Right renal pelvis (tissue), 4 donors: ENCODE measurements at places on chromosomes 16 and 17.
A peak's percentile ranks its signal among the peaks of the same experiment; 100 is the strongest.

- DNase-seq: no peak
These were observed 15.9 kb upstream of the ADGRG1 start for GRCh38 chr16:57612494-57612893.

- no peak for DNase-seq
These were observed 9.0 kb upstream of the PPP1R27 start for GRCh38 chr17:81843713-81844326.

DNA sequence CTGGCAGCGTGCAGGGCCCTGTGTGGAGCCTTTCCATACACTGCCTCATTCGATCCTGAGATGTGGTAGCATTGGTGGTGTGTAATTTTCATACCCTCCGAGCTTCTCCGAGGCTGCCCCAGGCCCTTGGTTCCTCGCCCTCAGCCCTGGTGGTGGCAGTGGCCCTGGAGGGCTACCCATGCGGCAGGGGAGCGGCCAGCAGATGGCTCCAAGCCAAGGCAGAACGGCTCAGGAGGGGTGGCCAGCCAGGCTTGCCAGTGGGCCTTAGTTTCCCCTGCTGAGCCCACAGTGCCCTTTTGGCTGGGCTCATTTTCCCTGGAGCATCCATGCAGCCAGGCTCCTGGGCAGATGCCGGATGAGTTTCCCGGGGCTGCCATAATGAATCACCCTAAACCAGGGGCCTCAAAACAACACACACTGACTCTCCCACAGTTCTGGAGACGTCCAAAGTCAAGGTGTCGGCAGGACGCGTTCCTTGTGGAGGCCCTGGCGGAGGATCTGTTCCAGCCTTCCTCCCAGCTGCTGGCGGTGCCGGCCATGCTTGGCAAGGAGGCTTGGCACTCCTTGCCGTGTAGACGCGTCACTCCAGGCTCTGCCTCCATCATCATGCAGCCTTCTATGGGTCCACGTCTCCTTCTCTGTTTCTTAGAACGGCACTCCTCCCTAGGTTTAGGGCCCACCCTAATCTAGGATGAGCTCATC, 158.8 kb upstream of the GSE1 start:
- no peak for DNase-seq

DNA sequence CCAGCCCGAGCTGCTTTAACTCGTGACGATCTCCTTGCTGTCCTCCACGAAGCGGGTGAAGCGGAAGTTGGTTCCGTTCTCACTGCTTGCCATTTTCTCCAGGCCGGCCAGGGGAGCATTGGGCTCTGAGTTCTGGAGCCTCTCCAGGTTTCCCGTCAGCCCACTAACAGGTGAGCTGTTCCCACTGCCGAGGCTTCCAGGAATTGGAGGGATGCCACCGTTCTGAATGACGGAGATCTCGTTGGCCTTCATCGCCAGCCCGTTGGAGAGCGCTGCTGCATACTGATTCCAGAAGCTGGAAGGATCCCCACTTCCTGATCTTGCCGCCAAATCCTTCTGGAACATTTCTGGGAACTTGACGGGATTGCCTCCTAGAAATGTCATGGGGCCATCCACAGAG, 14.0 kb downstream of the SALL1 start:
- no peak for DNase-seq

GRCh38 chr17:75270966-75271232, at the start of gene MIF4GD:
TSS of gene MIF4GD (minus strand) at chr17:75271231. CDS start at chr17:75270195, 1,036 bp downstream.
- no peak for DNase-seq

- peak; percentile 11 for DNase-seq
These were observed at the start of gene CHP2 for GRCh38 chr16:23754594-23755483. TSS of gene CHP2 (plus strand) at chr16:23755026. CDS start at chr16:23755050, 24 bp downstream.

DNA sequence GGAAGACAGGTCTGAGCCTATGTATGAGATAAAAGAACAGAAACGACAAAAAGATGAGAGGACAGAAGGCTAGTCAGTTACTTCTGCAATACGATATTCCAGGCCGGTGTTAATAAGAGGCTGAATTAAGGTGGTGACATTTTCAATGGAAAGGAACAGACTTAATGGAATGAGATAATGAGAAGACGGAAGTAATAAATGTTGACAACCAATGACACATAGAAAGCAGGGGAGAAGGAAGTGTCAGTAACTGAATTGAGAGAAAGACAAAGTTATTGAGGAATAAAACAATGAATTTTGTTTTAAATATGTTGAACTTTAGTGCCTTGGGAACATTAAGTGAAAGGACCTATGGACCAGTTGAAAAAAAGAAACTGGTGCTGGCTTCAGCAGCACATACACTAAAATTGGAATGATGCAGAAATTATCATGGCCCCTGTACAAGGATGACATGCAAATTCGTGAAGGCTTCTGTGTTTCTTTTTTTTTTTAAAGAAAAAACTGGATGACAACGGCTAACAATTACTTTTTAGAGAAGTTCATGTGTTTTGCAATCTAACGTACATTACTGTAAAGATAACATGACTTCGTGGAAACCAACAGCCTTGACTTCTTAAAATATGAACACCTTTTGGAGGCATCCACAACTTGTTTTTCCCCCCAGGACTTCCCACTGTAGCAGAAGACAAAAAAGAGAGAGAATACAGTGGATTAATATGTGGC, 18.5 kb upstream of the CPD start:
- DNase-seq: no peak

DNA sequence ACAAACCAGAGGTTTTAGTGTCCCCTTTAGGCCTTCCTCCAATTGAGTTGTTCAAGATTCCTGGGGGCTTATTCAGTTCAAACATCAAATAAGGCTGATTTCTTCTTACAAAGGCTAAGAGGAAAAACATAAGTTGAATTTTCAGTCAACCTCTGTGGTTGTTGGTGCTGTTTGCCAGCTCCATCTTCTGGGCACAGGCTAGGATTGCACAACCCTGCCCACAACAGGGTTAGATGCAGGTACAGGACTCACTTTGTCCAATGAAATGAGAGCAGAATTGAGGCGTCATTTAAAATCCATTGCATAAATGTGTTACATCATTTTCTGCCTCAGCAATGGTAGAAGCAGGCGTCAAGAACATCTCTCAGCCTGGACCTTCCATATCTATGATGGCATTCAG, 173.3 kb downstream of the PMP22 start:
- DNase-seq: no peak

DNA sequence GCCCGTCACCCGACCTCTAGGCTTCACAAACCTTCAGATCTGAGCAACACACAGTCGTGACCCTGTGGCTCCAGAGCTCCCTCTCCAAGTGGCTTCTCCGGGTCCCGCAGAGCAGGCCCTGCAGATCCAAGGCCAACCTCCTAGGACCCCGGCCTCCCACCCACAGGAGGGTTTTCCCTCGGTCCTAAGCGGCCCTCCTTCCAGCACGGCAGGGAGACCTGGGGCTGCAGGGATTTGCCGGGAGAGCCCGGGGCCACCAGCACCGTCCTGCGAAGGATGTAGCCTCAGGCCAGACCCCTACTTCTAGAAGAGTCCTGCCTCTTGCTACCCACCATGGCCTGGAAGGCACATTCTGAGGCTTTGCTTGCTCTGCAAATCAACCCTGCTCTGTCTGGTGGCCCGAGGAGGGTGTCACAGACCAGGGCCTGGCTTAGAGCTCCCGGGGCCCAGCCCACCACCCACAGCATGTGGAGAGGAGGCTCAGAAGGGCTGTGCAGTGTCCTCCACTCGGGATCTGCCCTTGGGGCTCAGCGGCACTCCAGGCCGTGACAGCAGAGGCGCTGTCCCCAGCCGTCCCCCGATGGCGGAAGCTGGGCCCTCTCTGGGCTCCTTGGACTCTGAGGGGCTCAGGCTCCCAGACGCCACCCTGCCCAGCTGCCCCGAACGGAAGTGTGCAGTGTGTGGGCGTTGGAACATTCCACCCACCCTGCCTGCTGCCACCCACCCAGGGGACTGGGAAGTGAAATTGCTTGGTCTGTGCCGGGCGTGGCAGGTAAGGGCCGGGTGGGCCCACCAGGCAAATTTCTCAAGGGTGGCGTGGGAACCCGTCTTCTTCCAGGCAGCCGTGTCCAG, 28.8 kb upstream of the ACSF3 start:
- no peak for DNase-seq

- DNase-seq: no peak
These were observed 11.4 kb downstream of the ZDHHC7 start for GRCh38 chr16:84999857-85000480.

GRCh38 chr16:23278031-23278430, 24.1 kb upstream of the SCNN1B start:
- no peak for DNase-seq

DNA sequence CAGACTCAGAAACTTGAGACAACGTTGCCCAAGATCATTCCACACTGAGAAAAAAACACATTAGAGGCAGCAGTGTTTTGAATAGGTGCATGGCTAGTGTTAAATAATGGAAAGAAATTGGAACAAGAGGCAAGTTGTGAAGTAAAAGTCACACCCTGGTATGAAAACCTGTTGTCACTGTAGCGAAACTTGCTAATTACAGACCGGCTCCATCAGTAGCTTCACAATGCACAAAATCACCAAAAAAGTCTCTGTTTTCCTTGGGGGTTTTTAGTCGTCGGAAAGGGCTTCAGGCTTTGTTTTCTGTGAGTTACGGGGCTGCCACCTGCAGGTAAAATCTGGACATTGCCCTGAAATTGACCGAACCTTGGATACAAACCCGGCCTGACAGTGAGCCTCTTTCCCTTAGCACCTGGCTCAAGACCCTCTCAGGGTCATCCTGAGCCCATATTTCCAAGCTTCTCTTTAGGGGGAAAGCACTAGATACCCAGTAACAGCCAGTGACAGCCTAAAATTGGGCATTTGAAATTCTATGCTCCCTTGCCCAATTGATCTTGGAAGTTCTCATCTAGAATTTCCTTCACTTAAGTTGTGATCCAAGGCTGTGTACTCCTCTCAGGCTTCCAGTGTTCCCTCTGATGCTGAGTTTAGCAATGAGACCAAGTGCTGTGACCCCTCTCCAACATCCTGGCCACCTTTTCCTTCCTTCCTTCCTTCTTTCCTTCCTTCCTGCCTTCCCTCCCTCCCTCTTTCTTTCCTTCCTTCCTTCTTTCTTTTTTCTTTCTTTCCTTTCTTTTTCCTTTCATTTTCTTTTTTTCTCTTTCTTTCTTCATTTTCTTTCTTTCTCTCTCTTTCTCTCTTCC, 7.2 kb upstream of the GRB2 start:
- no peak for DNase-seq

GRCh38 chr17:68446626-68447041, 10.7 kb downstream of the WIPI1 start:
- DNase-seq: no peak

GRCh38 chr17:29749045-29749825, 126.5 kb upstream of the CORO6 start:
- no peak for DNase-seq

DNA sequence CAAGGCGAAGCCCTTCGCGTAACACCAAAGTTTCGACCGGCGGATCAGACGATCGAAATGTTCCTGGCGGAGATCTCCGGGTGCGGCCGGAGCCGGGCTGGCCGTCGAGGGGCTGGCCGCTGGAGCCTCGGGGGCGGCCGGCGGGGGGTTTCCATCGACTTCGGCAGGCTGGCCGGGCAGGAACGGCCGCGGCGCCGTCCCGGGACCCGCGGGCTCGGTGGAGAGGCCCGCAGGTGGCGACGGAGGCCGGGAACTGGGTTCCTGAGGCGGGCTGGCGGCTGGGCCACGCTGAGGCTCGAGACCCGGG, 1.1 kb downstream of the EPOP start:
- no peak for DNase-seq

DNA sequence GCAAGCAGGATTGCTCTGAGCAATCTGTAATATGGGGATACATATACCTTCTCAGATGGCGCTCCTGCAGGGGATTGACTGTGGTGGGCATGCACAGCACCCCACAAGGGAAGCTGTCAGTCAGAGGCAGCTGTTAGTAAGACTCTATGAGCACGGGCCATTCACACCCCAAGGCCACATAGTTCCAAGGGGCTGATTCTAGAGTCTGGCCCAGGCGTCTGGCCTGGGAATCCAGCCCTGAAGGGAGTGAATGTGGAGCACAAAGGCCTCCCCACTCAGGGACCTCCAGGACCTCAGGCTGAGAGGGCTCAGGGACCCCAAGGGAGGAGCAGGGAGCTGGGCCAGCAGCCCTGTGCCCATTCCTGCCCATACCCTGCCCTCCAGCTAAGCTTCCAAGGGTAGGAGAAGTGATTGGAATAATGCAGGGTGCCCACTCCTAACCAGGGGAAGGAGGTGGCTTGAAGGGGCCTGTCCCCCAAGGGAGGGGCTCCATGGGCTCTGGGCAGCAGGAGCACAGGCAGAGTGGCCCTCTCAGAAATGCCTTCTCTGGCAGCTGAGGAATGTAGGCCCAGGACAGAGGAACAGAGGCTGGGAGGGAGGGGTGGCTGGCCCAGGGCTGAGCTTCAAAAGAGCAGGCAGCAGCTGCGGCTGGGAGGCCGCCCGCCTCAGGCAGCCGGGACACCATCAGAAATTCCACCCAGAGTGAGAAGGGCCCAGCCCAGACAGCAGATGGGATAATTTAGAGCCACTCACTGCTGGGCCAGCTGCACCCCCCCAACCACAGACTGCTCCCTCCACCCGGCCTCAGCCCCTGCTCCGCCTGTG, 48.9 kb upstream of the MRPS23 start:
- DNase-seq: no peak

DNA sequence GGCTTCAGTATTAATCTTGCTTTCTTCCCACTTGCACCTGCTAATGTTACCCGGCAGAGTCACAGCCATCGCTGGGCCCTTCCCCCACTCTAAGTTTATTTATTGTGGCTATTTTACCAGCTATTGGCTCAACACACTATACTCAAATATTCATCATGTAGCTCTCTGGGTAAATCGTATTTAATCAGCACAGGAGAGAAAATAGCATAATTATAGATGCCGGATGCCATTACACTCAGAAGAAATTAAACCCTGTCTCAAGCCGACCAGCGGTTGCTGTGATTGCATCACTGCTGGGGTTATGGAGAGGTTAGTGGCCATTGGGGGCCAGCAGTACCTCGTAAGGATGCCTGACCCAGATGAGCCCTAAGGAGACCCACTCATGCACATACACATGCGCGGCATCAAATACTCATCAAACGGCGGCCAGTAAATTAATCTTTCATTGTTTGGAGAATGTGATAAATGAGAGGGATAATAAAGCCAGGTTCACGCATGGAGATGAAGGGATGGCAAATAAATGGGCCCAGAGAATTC, 269.5 kb upstream of the ZFHX3 start:
- DNase-seq: no peak

GRCh38 chr17:50034498-50035364, 21.2 kb upstream of the ITGA3 start:
- DNase-seq: no peak

GRCh38 chr16:70703041-70703834, 17.4 kb upstream of the MTSS2 start:
- DNase-seq: no peak

- DNase-seq: no peak
These were observed 6.5 kb downstream of the SLC47A2 start for GRCh38 chr17:19709841-19710240.

- peak; percentile 64 for DNase-seq
These were observed at the start of gene PGS1 for GRCh38 chr17:78378225-78379130. TSS of gene PGS1 (plus strand) at chr17:78378649. CDS start at chr17:78378666, 17 bp downstream.

DNA sequence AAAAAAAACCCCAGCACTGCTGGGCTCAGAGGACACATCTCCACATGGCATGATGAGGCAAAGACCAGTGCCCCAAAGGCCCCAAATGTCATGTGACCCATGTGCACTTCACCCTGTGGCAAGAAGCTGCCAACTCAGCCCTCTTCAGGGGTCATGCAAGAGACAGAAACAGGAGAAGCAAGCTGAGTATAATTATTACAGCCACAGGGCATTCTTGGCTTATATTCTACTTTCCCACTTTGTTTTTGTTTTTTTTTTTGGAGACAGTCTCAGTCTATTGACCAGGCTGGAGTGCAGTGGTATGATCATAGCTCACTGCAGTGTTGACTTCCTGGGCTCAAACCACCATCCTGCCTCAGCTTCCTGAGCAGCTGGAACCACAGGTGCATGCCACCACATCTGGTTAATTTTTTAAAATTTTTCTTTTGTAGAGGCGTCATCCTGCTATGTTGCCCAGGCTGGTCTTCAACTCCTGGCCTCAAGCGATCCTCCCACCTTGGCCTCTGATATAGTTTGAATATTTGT, 32.7 kb upstream of the LITAF start:
- DNase-seq: no peak
